ENCODE measurements at places on chromosomes 12 and 14.

- DNase-seq, result no peak
These were observed 26.4 kb downstream of the SFSWAP start for GRCh38 chr12:131737150-131737827.

DNA sequence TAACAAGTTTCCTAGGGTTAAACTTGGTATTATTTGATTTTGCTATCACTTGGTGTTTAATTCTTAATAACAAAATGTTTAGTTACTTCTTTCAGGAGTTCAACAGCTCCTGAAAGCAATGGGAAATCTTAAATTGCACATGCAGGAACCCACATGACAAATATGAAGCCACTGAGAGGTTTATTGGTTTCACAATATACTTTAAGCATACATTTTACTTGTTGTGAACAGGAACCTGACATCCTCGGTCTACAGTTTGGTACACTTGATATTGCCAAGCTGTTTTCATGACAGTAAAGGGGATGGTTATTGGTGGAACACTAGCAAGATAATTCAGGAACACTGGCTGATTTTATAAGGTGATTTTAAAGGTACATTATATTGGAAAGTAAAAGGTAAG, 46.2 kb downstream of the SLC38A1 start:
- DNase-seq, result no peak

GRCh38 chr14:69247676-69248440, 12.1 kb upstream of the GALNT16 start:
- DNase-seq, result no peak

- DNase-seq, result no peak
These were observed 93.8 kb upstream of the MDM1 start for GRCh38 chr12:68425998-68426397.

GRCh38 chr12:24360057-24360456, 410.6 kb upstream of the SOX5 start:
- DNase-seq, result no peak

GRCh38 chr14:53814392-53814791, 142.2 kb downstream of the BMP4 start:
- DNase-seq, result no peak

DNA sequence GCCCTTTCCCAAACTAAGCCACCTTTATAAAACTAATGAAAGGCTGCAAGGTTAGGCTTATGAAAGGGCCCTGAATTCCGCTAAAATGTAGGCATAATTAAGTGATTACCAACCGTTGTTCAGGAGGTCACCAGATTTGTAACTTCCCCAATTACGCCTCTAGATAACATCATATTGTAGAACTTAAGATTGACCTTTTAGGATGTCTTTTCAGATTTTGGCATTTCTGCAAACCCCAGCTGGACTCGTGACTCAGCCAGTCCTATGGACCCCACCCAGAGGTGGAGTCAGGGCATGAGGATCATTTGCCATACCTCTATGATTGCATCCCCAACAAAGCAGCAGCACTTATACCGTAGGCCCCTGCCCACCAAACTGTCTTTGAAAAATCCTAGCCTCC, 3.7 kb upstream of the LPCAT3 start:
- DNase-seq, result no peak

DNA sequence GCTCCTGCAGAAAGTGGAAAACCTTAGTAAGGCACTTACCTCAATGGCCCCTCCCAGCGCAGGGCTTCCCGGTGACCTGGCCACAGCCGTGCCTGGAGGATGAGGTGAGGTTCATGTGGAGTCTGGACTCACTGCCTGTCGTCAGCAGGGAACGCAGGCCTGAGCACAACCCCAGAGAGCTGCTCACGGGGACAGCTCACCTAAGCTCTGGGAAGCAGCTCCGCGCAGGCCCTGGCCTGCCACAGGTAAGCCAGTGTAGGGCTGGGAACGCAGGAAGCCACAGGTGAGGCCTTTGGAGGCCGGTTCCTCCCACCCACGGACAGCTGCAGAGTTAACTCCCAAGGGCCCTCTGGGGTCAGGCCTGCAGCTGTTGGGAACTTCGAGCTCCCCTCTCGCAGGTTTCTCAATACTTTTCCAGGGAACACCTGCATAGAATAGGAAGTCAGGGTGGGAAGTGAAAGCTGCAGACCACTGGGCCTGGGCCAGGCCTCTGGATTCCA, 32.7 kb downstream of the ANAPC7 start:
- DNase-seq, result no peak

DNA sequence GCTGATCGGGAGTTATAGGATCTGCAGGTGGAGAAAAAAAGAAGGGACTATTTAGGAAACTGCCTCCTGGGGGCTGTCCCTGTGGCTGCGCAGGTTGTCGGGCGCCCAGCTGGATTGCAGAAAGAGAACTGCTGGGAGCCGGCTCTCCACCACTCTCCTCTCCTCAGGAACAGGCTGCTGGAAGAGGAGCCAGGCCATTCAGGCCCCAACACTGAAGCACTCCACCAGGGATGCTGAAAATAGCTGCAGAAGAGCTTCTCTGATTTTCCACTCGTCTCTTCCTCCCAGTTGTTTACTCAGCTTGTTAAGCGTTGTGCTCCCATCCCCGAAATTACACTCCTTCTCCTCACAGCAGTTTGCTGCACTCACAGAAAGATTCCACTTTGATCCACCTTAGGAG, 347.3 kb downstream of the GLT1D1 start:
- DNase-seq, result no peak

GRCh38 chr12:122845865-122846621, 10.8 kb downstream of the HIP1R start:
- DNase-seq, result no peak

GRCh38 chr12:23098110-23098509, 473.1 kb downstream of the ETNK1 start:
- DNase-seq, result no peak

GRCh38 chr12:15597125-15597830, 191.9 kb downstream of the EPS8 start:
- no peak for DNase-seq

DNA sequence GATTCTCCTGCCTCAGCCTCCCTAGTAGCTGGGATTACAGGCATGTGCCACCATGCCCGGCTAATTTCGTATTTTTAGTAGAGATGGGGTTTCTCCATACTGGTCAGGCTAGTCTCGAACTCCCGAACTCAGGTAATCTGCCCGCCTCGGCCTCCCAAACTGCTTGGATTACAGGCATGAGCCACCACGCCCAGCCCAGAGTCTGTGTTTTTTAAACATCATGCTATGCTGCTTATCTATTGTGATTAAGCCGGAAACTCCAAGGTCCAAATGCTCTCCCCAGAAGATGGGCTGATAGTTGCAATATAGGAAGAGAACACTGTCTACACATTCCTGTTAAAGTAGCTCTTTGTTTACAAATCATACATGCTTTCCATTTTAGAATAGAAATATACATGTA, 30.5 kb upstream of the MAX start:
- DNase-seq, result no peak

GRCh38 chr12:9039397-9039977, 50.1 kb downstream of the KLRG1 start:
- no peak for DNase-seq

- no peak for DNase-seq
These were observed 39.8 kb downstream of the BORCS5 start for GRCh38 chr12:12396694-12397093.

DNA sequence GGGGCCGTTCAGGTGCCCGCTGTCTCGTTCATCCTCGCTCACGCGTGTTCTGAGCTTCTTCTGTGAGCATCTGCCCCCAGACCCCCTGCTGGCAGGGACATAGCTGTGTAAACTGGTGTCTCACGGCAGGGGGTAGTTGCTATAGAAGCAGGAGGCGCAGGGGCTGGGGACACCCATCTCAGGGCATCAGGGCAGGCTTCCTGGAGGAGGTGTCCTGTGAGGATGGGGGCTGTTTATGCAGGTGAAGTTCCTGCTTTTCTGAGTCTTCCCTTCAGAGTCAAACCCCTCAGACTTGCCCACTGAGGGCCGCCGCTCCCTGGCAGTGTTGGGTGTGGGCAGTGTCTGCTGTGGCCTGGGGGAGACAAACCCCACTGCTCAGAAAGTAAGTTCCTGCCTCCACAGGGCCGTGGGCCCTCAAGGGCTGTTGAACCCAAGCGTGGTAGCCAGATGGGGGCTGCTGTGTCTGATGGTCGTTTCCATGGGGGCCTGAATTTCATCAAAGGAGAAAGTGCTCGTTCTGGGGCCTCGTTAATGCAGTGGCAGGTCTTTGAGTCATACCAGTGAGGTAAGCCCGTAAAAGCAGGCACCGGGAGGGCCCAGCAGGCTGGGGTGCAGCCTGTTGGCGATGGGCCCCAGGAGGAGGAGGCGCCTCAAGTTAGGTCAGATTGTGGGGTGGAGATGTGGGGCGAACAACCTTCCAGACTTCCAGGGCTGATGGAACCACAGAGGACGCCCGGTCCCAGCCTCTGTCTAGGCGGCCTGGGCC, 23.4 kb downstream of the KIF26A start:
- no peak for DNase-seq

DNA sequence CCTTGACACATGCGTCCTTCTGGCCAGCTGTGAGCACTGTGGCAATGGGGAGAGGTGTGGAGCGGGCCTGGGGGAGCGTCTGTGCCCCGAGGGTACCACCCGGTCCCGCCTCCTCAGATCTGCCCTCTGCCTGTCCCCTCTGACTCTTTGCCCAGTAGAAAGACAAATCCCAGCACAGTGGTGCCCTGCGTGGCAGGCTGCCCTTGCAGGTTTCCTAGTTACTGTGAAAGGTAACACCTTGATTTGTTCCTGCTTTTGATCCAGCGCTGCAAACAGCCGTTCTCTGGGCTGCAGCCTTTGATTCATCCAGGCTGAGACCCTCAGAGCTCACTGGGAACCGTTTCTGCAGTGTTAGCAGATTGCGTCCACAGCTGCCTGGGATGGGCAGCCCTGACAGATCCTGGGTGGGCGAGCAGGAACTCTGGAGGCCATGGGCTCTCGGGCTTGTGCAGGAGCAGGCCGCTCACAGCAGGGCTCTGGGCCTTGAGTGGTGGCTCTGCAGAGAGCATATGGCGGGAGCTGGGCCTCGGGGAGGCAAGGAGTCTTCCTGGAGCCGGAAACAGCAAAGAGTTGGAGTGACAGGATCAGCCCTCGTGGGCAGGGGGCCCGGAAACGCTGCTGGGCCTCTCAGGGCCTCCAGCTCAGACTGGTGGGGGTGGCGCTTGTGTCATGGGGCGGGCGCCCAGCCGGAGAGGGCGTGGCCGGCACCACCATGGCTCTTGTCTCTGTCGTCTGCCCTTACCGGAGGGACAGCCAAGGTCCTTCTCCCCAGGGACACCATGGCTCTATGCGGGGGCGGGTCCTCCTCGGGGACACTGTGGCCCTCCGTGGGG, 16.6 kb downstream of the FBRSL1 start:
- DNase-seq, result peak; percentile 37

DNA sequence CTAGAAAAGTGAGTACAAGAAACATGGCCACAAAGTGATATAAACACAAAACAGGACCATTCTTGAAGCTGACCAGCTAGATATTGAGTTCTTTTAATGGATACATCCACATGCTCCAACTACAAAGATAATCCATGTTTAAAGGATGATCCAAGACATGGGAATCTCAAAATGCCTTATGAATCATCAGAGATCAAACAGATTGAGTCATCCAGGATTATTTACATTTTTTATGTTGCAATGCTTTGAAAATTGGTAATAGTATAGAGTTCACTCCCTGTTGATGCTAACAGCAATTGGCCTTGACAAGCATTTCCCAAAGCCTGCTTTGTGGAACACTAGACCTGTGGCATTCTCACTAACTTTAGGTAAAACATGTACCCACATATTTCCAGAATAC, 293.0 kb upstream of the TBX3 start:
- DNase-seq, result no peak

DNA sequence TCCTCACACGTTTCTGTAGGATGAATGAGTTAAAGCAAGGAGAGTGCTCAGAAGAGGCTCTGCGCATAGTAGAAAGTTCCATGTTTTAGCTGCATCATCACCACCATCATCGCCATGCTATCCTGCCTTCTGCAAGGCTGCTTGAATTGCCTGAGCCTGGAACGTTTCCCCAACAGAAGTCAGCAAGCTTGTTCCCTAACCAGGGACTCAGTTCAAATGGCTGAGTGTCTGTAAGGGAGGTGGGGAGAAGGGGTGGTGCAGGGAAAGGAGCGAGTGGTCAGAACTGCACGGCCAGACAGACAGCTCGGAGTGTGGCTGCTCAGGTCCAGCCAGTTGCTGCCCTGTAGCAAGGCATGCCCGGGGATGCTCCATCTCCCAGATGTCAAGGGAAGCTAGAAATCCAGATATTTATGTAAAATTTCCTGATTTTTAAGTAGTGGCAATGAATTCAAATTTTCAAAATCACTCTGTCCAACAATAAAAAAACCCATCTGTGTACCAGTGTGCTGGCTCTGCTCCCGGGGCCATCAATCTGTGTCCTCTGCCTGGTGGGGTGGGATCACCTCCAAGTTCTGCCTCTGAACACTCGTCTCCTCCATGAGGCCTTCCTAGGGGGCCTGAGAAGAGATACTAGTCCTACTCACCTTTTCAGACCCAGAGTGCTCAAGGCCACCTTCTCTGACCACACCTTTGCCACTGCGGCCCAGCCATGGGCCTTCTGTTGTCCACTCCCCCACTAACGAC, 162.7 kb downstream of the FOXN3 start:
- DNase-seq, result no peak

- no peak for DNase-seq
These were observed 10.2 kb downstream of the SGPP1 start for GRCh38 chr14:63717702-63718101.

- DNase-seq, result no peak
These were observed 17.3 kb upstream of the TC2N start for GRCh38 chr14:91884664-91885063.

DNA sequence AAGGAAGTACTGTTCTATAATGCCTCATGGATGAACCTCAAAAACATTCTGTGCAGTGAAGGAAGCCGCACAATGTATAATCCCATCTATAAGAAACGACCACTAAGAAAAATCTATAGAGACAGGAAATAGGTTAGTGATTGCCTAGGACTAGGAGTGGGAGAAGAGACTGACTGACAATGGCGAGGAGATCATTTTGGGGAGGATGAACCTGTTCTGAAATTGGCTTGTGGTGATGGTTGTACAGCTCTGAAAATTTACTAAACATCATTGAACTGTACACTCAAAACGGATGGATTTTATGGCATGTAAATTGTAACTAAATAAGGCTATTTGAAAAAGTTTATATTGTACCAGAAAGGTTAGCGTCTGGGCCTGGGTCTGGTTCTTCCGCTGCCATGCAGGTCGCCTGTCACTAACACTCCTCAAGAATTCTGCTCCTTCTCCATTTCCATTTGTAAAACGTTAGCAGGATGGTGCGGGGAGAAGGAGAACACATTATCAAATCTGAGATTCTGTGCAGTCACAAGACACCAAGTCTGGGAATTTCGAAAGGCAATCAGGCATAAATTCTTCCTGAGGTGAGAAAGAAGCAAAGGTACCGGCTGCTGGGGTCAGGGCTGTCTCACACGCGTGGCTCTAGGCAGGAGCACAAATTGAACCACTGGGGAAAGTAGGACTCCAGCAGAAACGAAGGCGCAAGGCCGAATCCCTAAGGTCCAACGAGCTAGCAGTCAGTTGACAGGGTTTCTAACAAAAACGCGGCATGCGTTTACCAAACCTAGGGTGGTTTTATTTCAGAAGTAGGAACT, 845 bp upstream of the COCH start:
- DNase-seq, result no peak
